PC-3 (cell line): ENCODE measurements at places on chromosomes 6 and 20.
A peak's percentile ranks its signal among the peaks of the same experiment; 100 is the strongest.

DNA sequence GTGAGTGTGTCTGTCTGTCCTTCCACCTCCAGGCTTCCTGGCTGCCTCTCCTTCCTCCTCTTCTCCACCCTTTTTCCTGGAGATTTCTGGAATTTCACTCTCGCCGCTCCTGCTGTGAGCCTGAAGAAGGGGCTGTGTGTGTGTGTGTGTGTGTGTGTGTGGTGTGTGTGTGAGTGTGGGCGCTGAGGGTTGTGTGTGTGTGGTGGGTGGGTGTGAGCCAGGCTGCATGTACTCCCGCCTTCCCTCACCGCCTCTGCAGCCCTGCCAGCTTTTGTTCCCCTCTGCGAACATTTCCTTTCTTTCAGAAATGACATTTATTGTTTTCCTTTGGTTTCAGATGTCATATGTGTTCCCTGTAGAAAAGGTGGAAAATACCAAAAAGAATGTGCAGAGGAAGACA lies 76.0 kb downstream of the SRC start:
- no peak overlapping the region for H3K4me3 ChIP-seq
- H3K36me3 ChIP-seq = no peaks in the 10 kb centered on the region
- DNase-seq = no peak
- no peak overlapping the region for H3K27ac ChIP-seq
- H3K4me1 ChIP-seq = no peaks in the 10 kb centered on the region

DNA sequence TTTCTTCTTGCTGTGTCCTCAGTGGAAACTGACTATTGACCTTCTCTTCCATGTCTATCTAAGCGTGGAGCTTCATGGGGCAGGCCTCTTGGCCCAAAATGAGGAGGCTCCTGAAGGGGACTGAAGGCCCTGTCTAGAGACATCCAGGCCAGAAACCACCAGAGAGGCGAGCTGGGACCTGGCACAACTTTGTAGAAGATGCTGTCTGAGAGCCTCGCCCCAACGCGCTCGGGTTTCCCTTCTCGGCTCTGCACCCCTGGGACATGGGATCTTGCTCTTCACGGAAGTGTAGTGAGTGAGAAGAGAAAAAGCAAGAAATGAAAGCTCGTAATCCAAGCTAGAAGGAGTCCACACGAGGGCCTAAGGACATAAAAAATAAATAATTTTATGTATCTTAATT lies 96.8 kb downstream of the GMPR start:
- H3K27ac ChIP-seq = peak overlapping the region; percentile 65
- H3K36me3 ChIP-seq = no peaks in the 10 kb centered on the region
- no peak for DNase-seq

DNA sequence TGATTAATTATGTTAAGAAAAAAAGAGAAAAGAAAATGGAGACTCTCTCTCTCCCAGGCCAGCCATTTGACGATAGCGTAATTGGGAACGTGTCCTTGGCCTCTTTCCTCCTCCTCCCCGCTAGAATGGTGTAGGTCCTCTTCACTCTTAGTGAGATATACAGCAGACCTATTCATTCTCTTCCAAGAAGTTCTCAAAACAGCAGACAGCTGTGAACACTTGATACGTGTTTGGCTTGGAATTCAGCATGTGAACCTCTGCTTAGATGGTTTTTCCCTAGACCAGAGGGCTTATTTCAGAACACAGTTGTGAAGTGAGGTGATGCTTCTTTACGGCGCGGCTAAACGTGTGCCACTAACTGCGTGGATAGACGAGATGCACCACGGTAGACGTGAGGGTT lies 32.6 kb upstream of the TULP4 start:
- H3K36me3 ChIP-seq = no peaks in the 10 kb centered on the region
- no peak overlapping the region for H3K27ac ChIP-seq
- H3K4me1 ChIP-seq = no peaks in the 10 kb centered on the region
- DNase-seq = no peak
- H3K27me3 ChIP-seq = no peaks in the 10 kb centered on the region
- no peak overlapping the region for H3K4me3 ChIP-seq

- DNase-seq = no peak
- no peaks in the 10 kb centered on the region for H3K36me3 ChIP-seq
- H3K4me1 ChIP-seq = no peaks in the 10 kb centered on the region
- no peaks in the 10 kb centered on the region for H3K27me3 ChIP-seq
- no peak overlapping the region for H3K4me3 ChIP-seq
These were observed 261.1 kb downstream of the THBS2 start for GRCh38 chr6:168992446-168993144.

DNA sequence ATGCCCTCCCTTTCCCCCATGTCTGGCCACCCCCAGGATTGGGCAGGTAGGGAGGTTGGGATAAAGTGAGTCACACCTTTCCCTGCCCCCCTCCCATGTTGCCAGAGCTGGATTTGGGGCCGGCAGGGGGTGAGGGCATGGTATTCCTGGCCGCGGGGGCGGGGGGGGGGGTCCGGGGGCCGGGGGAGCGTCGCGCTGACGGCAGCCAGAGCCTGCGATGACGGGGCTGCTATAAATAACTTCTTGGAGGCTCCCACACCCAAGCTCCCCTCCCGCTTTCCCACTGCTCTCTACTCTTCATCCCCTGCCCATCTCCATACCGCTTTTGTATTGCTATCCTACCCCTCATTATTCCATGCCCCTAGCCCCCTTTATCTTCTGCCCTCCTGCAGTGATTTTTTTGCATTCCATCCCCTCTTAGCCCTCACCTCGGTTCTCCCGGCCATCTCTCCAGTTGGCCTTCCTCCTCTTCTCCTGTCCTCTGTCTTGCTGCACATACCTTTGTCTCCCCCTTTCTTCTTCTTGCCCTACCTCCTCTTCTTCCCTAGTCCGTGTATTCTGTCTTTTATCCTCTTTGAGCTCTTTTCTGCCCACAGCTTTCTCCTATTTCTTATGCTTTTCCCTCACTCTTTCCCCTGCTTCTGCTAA lies 13.8 kb downstream of the SYNGAP1 start:
- no peak overlapping the region for H3K27ac ChIP-seq
- H3K4me1 ChIP-seq = peaks cover 2% of the 10 kb centered on the region; the same call in 1 of the 2 replicates
- no peak for DNase-seq

DNA sequence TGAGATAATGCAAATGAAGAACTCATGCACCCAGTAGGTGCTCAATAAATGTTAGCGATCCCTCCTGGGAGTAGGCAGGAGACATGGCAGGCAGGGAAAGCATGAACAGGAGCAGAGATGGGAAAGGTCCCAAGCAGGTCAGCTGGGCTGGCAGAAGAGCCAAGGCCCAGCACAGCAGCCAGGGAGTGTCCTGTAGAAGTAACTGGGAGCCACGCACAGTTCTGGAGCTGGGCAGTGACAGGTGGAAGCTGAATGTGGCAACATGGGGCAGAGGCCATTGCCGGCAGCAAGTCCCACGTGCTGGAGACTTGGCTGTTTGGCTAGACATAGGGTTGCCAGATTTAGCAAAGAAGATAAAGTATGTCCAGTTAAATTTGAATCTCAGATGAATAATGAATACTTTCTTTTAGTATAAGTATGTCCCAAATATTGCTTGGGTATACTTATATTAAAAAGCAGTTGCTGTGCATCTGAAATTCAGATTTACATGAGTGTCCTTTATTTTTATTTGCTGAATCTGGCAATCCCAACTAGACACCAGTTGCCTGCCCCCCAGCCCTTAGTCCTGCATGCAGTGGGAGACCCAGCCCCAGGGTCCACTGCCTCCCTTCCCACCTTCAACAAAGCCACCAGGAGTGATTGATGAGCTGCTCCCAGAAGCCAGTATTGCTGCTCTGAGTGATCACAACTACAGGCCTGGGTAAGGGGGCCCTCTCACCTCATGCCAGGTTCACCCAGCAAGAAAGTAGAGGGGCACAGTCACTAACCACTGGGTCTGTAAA lies 3.7 kb upstream of the LPIN3 start:
- no peak for DNase-seq
- H3K27ac ChIP-seq = no peak overlapping the region
- no peaks in the 10 kb centered on the region for H3K36me3 ChIP-seq
- no peak overlapping the region for H3K4me3 ChIP-seq

DNA sequence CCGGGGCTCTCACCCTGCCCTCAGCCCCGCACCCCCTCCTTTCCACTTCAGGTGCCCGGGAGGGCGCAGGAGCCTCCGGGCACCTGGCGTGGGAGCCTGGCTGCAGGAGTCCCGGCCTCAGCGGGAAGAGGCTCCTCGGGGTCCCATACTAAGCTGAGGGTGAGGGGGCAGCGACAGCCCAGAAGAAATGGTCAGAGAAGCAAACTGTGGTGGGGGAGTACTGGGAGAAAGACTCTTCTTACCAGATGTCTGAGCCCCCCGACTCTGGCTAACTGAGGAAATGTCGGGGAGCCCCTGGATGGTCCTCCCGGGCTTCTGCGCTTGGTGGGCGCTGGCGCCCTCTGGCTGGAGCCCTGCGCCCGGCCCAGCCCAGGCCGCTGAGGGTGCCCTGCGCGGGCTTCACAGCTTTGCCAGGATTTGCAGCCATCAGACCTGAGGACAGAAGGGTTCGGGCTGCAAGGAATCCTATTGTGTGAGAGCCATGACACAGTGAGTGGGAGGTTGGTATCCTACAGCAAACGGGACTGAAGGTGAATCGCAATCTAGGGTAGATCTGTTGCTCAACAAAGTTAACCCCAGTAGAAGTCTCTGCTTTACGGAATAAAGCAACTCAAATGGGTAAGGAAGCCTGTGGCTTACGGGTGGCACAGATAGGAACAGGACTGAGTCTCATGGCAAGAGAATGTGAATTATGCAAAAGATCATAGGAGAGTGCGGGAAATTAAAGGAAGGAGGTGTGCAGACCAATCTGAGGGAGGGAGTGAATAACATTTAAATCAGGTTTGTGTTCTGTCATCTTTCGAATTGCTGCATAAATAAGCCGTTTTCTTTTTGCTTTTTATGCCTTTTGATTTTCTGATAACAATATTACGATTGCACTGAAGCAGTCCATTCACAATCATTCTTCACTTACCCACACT lies 639 bp upstream of the RCAN2 start:
- peak overlapping the region; percentile 66 for H3K4me3 ChIP-seq
- peaks cover 12% of the 10 kb centered on the region; the same call in 1 of the 2 replicates for H3K4me1 ChIP-seq
- H3K27ac ChIP-seq = no peak overlapping the region
- H3K36me3 ChIP-seq = no peaks in the 10 kb centered on the region
- H3K27me3 ChIP-seq = peaks cover 86% of the 10 kb centered on the region
- DNase-seq = peak; percentile 13

DNA sequence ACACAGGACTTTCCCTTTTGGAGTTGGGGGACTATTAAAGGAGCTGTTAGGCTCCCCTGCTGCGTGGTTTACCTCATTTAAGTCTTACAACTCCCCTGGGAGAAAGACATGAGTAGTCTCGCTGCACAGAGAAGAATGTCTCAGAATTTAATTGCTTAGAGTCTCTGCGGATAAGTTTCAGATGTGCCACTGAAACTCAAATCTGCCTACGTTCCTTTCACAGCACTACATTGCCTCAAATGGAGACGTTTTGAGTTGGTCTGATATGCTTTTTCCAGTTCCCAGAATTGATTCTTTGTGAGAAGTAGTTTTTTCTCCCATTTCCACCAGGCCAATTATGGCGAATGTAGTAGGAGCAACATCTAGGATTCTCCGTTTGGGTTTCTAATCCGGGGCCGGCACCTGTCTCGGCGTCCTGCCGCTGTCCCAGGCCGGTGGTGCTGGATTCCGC lies 532 bp upstream of the SLC35F1 start:
- H3K4me3 ChIP-seq = no peak overlapping the region
- peak; percentile 11 for DNase-seq
- H3K4me1 ChIP-seq = no peaks in the 10 kb centered on the region

DNA sequence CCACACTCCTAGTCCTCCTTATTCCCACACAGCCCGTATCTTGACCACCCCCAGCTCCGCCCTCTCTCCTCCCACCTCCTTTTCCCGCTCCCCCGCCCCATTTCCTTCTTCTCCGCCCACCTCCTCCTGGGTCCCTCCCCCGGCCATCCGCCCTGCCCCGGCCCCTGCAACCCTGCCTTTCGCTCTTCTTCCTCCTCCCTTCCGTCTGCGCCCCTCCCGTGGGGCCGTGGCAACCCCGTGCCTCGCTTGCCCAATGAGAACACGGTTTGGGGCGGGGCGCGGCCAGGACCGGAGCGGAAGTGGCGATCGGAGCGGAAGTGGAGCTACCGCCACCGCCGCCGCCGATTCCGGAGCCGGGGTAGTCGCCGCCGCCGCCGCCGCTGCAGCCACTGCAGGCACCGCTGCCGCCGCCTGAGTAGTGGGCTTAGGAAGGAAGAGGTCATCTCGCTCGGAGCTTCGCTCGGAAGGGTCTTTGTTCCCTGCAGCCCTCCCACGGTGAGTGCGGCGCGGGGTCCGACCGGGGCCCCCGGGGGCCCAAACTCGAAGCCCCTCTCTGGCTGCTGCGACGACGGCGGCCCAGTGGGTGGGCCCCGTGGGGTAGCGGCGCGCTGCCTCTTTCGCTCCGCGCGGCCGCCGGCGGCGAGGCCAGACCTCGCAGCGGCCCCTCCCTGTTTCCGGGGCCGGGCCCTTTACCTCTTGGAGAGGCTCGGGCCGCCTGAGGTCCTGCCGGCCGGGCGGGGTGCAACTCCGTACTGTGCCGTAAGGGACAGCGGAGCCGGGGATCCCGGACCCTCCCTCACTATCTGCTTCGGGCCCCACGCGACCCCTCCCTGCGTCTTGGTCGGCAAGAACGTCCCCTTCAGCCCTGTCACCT lies at the start of gene YWHAB:
Gene YWHAB (plus strand): TSS at position 314 of the 874 bp plus-strand sequence. CDS start 15,829 bp downstream, outside the sequence.
- peak; percentile 99 for DNase-seq
- H3K27ac ChIP-seq = peak within 1 kb of the TSS; percentile 77
- H3K27me3 ChIP-seq = no peaks in the 10 kb centered on the region
- H3K4me1 ChIP-seq = peaks cover 33% of the 10 kb centered on the region
- H3K36me3 ChIP-seq = peaks cover 12% of the 10 kb centered on the region
- H3K4me3 ChIP-seq = peak within 1 kb of the TSS; percentile 96

- no peaks in the 10 kb centered on the region for H3K27me3 ChIP-seq
- no peaks in the 10 kb centered on the region for H3K36me3 ChIP-seq
- H3K4me3 ChIP-seq = no peak overlapping the region
- no peak overlapping the region for H3K27ac ChIP-seq
- DNase-seq = no peak
These were observed 130.3 kb upstream of the PMEPA1 start for GRCh38 chr20:57840066-57840465.

GRCh38 chr20:54475334-54476168 lies at the start of gene DOK5:
Gene DOK5 (plus strand): TSS chr20:54475593. CDS start chr20:54475947, 354 bp downstream.
- no peaks in the 10 kb centered on the region for H3K36me3 ChIP-seq
- peaks cover 64% of the 10 kb centered on the region for H3K27me3 ChIP-seq
- H3K27ac ChIP-seq = no peak within 1 kb of the TSS

DNA sequence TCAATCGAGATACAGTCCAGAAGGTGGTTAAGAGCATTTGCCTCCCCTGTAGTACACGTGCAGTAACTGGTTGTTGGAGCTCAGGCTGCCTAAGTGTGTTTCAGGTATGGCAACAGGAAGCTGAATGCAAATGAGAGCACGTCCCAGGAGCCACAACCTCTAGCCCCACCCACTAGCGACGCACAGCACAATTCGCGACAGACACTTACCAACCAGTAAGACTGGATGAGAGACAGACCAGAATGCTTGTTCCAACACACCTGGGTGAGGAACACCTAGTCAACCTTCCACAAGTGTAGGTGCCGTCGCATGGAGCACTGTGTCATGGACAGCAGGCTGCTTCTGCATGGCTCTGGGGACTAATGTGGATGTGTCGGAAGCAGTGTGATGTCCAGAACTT lies 7.2 kb upstream of the SERPINB1 start:
- DNase-seq = no peak
- no peak overlapping the region for H3K4me3 ChIP-seq
- H3K4me1 ChIP-seq = peaks cover 33% of the 10 kb centered on the region
- no peaks in the 10 kb centered on the region for H3K36me3 ChIP-seq
- no peaks in the 10 kb centered on the region for H3K27me3 ChIP-seq
- no peak overlapping the region for H3K27ac ChIP-seq
